ENCODE measurements at places on chromosomes 2 and 18.

- no peak for DNase-seq
Measured at GRCh38 chr2:153432381-153432780, 46.2 kb downstream of the RPRM start.

- DNase-seq = no peak
Measured at GRCh38 chr2:47002480-47003381, 87.1 kb upstream of the MCFD2 start.

GRCh38 chr2:179455172-179455524 is 190.5 kb upstream of the SESTD1 start:
- no peak for DNase-seq

GRCh38 chr18:62245699-62246098 is 58.6 kb downstream of the RELCH start:
- DNase-seq = no peak

DNA sequence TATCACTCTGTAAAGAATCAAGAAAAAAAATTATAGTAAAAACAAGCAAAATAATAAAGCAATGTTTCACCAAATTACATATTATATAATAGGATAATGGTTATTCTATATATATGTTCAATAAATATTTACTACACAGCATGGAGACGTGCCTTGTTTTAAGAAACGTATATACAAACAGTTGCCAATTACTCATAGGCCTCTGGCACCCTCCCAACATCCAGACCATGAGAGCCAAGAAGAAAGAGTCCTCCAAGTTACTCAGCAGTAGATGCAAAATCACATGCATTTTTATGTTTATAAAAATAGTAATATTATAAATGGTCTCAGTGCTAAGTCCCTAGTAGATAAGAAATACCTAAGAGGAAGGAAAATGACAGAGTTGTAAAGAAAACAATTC is 64.8 kb downstream of the REV1 start:
- DNase-seq = no peak

GRCh38 chr2:238820916-238821315 is 27.0 kb upstream of the TWIST2 start:
- DNase-seq = no peak

DNA sequence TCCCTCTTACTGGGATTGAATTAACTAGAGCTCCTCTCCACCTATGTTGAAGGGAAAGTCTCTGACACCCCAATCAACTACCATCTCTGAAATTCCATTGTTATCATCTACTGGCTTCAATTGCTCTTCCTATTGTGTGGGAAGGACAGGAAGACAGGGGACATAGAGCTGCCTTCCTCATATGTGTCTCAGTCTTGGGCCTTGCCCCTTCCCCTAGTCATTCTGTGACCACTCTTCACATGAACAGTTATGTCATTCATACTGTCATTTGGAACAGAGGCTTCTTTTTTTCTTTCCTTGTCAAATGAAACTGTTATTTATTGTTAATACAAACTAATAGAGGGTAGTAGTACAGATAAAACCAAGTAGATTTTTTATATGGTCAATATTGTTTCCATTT is 69.6 kb upstream of the EMILIN2 start:
- no peak for DNase-seq

GRCh38 chr2:151637271-151637781 is 97.0 kb downstream of the NEB start:
- DNase-seq = no peak

DNA sequence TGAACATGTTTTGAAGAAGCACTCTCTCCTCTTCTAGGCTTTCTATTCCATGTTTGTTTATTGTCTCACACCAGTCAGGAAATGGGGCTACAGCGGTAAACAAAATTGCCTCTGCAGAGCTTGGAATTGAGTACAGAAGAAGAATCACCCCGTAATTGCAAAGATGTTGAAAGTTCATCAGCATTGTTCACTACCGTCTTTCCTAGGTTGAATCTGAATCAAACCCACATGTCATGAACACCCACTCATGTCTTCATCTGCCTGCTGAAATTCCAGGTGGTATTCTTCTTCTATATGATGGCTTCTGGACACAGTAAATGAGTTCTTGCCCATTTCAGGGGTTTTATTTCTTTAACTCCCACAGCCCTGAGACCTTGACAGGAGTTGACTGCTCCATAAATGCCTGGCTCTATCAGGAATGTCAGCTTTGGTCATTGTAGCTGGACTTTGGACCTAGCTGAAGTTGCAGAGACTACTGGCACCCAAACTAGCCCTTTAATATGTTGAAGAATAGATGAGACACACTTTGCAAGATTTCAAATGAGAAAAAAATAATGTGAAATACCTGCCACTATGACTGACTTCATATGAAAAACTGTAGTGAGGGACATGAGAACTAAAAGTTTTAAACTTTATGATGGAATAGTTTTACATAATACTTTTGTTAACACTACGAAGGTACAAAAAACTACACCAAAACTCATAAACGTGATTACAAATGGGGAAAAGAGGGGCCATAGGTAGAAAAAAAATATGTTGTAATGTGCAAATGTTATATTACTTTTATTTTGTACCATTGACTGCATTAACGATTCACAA is 1235.3 kb upstream of the ZEB2 start:
- no peak for DNase-seq

DNA sequence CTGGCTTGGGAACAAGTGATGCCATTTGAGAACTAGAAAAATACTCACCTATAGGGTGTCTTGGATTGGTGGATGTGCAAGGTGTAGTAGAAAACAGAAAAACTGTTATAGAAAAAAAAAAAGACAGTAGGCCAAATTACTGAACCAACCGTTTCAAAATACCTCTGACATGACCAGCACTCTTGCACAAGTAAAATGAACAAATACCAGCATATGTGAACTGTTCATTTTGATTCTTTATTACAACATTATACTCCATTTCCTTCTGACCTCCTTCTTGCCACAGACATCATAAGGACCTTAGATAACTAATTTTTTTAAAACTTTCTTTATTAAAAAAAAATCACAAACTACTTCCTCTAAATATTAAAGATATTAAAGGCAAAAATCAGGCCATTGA is 125.5 kb downstream of the ATAD2B start:
- DNase-seq = no peak

DNA sequence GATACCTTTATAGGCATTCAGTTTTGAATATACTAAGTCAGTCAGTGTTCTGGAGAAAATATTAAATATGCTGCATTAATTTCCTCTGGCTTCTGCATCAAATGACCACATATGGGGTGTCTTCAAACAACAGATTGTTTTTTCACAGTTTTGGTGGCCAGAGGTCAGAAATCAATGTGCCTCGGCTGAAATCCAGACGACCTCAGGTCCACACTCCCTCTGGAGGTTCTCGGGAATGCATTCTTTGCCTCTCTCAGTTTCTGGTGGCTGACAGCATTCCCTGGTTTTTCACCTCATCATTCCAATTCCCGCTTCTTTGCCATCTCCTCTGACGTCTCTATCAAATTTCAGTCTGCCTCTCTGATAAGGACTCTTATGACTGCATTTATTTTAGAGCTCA is 142.3 kb downstream of the ZNF407 start:
- no peak for DNase-seq

DNA sequence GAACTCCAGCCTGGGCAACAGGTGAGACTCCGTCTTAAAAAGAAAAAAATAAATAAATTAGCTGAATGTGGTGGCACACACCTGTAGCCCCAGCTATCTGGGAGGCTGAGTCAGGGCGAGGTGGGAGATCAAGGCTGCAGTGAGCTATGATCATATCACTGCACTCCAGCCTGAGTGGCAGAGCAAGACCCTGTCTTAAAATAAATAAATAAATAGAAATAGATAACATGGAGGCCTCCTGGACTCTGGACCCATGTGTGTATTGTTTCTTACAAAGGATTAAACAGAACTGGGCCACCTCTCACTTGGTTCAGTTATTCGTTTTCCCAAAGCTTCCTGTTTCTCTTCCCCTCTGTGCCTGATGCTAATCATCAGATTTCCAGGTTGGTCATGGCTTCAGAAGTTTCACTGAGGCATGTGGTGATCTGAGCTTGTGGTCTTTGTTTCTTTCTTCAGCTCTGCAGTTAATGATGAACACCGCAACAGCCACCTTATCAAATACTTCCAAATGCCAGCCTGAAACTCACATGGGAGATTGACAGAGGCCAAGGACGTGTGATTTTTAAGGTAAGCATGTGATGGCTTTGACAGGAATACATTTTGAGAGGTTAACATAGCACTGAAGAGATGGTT is 83.3 kb upstream of the MAP4K4 start:
- no peak for DNase-seq

GRCh38 chr2:226716126-226716525 is 83.5 kb downstream of the IRS1 start:
- no peak for DNase-seq

Measured in SW 1271 (cell line).